Endodermal cell (in vitro differentiated cells): ENCODE measurements at places on chromosomes 2 and 18.

- DNase-seq: peak; percentile 74
Measured at GRCh38 chr2:167689444-167689843, 558.0 kb downstream of the STK39 start.

- no peak for DNase-seq
Measured at GRCh38 chr2:228352048-228352447, 170.6 kb upstream of the SPHKAP start.

- peak; percentile 73 for DNase-seq
Measured at GRCh38 chr18:72542984-72543356, 1.2 kb downstream of the CBLN2 start.

DNA sequence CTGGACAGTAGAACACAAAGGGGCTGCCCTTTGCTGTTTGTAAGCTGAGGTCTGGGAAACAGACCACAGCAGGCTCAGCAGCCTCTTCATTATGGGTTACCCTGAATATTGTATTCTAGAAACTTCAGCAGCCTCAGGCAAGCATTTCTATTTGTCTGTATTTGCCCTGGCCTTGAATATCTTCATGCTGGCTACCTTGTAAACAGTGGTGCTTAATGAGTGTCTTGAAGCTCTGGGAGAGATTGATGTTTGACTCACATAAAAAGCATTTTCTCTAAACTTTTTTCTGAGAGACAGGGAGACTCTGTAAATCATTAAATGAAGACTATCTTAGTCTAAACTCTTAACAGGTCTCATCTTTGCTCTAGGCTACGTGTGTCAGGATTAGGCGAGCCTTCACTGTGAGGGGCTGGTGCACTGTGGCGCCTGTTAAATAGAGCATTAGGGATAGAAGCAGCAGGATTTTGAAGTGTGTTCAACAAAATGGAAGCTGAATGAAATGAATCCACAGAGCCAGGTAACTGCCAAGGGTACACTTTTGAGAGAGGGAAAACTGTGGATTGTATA, 53.1 kb upstream of the MEX3C start:
- DNase-seq: no peak

- DNase-seq: no peak
Measured at GRCh38 chr2:172311921-172312345, 115.5 kb upstream of the ITGA6 start.

DNA sequence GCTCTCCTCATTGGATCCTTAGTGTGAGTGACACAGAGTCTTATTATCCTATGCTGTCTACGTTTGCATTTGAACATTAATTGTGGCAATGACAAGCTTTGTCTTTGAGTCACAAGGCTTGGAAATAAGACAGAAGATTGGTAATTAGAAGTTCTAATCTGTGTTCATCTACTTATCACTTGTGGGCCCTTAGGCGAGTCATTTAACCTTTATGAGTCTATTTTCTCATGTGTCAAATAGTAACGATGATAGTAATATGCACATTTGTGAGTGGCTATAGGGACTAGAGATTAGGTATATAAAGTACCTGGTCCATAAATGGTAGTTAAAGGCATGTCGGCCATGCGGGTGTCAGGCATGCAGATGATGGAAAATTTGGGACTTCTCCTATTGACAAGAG, 105.6 kb upstream of the NABP1 start:
- no peak for DNase-seq

GRCh38 chr18:26710470-26711096, 154.9 kb downstream of the AQP4 start:
- DNase-seq: peak; percentile 58

- no peak for DNase-seq
Measured at GRCh38 chr2:69890881-69891280, 2.9 kb upstream of the SNRNP27 start.

DNA sequence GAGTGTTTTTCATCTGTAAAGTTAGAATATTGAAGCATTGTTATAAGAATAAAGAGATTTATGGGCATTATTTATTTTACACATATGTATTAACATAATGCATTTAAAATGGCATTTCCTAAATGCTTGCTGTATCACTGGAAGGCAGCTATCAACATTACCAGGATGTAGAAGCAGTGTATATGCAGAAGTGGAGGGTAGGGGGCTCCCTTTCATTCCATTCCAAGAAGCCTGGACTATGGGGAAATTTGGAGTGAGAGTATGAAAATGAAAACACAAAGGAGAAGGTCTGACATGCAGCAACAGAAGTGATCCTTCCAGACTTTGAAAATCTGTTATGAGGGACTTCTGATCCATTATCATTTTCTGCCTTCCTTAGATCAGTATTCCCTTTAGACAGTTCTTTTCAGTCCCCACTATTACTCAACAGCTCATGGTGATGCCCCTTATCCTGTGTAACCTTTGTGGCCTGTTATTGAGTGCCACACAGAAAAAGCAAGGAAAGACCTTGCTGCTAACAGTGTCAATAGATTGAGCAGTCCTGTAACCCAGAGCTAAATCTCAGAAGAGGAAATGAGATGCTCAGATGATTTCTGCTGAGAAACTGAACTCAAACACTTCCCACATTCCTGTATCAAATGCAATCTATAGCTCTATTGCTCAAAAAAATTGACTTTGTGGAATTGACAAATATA, 216.6 kb downstream of the HNMT start:
- no peak for DNase-seq

GRCh38 chr2:211329421-211329820, 773.0 kb downstream of the CPS1 start:
- DNase-seq: no peak

DNA sequence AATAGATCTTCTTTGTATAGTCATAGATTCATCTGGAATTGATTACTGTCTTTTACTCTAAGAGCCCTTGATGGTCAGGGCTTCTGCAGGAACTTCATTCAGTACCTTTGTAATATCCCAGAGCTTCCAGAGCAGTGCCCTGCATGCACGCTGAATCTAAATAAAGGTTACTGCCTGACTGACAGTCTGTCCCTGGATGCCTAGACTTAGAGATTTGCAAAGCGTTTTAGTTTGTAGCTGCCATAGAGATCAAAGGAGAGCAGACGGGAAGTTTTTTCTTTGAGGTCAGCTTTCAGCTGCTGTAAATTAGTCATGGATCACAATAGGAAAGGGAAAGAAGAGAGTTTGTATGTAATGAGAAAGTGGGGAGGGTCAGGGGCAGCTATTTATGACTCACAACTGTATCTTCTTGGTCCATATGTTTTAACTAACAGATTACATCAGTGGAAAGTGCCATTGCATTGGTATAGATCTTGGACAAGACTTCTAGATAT, 45.2 kb upstream of the NYAP2 start:
- DNase-seq: peak; percentile 52

- DNase-seq: no peak
Measured at GRCh38 chr2:167733747-167734146, 513.6 kb downstream of the STK39 start.

DNA sequence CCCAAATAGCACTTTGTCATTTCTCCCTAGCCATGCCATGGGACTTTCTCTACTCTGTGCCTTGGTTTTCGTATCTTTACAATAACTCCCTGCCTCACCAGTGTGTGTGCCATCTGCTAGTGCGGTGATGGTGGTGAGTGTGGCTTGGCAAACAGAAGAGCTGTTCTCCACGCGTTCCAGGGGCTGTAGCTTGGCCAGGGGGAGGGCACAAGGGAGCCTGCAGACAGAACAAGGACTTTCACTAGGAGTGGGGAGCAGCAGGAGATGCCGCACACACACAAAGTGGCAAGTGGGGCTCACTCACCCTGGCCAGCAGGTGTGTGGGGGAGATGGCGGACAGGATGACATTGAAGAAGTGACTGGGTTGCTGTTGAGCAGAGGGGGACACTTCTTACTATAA, 196.9 kb downstream of the HAUS1 start:
- DNase-seq: peak; percentile 24

DNA sequence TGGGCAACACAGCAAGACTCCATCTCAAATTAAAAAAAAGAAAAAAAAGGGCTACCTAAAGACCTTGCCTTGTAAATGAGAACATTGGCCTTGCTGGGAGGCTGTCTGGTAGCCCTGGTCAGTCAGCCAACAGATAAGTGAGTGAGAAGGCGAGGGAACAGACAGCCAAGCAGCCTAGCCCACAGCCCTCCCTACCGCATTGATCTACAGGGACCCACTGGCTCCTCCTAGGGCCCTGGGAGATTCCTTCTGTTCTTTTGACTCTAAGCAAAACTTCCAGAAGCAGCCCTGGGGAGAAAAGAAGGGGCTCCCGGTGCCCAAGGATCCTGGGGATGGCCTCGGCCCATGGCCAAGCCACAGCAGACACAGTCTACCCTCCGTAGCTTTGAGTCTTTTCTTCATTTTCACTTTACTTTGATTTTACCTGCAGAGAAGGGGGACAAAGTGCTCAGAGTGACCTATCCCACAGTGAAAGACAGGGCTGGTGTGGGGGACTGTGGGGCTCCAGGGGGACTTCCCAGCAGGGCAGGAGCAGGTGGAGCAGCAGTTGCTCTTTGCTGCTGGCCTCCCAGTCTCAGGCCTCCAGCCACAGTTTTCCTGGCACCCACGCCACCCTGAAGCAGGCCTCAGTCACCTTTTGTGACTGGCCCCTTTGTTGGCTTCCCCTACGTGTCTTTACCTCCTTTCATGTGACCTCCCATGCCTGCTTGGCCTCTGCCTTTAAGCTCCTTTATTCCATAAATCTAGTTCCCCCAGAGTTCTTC, 5.1 kb downstream of the CEP68 start:
- DNase-seq: no peak

GRCh38 chr2:197931661-197932312, 127.4 kb downstream of the PLCL1 start:
- DNase-seq: no peak

GRCh38 chr2:232126301-232127099, 165.0 kb downstream of the DIS3L2 start:
- DNase-seq: no peak

DNA sequence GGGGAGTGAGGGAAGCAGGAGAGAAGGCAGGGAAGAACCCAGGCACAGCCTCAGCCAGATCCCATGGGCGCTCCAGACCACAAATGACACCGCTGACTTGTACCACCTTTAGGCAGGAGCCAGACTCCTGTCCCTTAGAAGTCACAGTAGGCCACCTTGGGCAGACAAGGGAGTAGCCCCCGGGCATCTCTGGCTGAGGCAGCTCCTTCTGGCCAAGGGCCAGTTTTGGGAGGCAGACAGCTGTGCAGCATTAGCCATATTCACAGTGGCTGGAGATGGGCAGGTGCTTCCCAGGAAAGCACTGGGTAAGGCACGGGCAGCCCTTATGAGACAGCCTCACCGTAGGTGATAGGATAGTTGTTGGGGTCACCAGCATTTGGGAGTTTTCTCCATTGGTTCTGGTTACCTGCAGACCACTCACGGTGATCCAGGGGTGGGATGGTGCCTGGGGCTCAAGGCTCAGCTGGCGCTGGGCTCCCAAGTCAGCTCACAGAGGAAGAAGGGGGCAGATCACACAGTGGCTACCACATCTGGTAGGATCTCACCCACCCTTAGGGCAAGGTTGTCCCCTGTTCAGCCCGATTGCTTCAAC, 2.1 kb downstream of the ASTL start:
- no peak for DNase-seq

GRCh38 chr2:20465716-20466394, 19.0 kb downstream of the RHOB start:
- DNase-seq: no peak

DNA sequence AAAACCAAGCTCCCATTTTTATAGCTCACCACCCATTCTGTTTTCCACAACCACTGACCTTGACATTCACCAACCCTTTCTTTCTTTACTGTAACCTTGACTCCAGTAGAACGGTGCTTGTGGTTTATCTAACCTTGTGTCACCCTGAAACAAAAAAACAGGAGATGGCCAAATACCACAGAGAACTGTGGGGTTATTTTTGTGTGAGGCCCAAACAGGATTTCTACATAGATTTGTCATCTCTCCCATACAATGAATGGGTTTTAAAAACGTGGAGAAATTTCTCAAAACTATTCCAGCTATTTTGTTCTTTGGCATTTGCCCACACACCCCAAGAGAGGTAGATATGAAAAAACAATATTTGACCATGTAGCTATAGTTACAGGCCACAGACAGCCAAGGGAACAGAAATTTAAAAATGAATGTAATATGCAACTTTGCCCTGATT, 231.3 kb upstream of the TANK start:
- DNase-seq: no peak

DNA sequence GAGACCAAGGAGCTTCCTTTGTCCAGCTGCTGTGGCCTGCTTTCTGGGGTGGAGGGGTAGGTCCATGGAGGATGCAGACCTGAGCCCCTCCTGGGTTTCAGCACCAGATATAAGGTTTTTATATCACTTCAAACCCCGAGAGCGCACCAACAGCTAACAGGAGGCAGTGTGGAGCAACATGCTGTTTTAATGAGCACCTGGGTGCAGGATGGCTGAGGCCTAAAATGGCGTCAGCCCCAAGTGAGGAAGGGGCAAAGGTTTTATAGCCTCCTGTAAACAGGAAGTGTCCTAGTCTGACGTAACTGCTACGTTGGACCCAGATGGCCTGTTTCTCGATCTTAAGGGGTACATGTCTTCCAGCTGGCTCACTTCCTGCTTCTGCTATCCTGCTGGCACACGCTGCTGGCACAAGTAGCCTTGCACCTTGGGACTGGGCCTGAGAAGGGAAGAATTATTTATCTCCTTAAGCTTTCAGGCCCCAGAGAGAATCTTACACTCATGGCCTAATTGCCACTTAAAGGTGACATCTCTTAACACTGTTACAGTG, 11.4 kb upstream of the REG1B start:
- no peak for DNase-seq

- DNase-seq: no peak
Measured at GRCh38 chr2:180222644-180223043, 215.5 kb upstream of the CWC22 start.

DNA sequence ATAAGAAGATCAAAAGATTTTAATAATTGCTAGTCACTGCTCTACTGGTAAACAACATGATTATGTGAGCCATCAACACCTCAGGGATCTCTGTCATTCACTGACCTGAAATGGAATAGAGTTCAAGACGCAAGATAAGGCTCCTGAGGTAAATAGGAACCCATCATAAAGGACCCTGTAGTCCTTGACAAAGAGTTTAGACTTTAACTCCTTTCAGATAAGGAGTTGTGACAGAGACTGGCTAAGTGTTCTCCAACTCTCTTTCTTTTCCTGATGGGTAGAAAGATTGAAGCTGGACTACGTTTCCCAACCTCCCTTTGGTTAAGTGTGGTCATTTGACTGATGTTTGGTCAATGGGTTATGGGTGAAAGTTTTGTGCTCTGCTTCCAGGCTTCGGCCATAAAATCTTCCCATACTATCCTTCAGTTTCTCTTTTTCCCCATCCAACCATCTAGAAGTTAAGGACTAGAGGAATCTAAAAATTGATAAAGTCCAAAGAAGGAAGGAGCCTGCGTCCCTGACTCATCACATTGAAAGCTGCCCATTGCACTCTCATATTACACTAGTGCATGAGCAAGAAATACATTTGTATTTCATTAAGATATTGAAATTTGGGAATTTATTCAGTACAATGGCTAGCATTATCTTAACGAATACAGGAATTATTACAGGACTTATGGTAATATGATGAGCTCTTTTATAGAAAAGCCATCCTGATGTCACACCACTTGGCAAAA, 293.7 kb upstream of the ACVR2A start:
- no peak for DNase-seq

DNA sequence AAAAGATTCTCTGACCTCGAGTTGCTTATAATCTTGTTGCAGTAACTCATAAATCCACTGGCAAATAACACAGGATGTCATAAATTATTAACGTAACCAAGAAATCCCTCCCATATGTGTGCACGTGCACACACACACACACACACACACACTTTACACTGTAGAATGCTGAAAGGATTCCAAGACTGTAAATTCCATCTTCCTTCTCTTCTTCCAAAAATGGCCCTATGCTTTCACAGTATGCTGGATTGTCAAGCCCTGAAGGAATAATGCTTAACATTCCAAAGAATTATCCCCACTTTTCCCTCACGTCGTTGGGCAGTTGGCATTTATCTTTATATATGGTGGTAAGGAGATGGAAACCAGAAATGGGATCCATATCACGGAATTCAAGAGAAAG, 117.5 kb upstream of the CRIM1 start:
- no peak for DNase-seq
